ENCODE measurements at places on chromosomes 6 and 20.

- DNase-seq, result no peak
Measured at GRCh38 chr20:42098418-42098817, 480.2 kb upstream of the CHD6 start.

DNA sequence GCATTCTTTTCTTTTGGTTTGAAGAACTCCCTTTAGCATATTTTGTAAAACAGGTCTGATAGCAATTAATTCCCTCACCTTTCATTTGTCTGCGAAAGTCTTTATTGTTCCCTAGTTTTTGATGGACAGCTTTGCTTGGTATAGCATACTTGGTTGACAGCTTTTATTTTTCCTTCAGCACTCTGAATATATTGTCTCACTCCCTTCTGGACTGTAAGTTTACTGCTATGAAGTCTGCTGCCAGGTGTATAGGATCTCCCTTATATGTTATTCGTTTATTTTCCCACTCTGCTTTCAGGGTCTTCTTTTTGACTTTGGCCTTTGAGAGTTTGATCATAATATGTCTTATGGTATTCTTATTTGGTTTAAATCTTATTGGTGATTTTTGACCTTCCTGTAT lies 47.7 kb upstream of the SNAP91 start:
- no peak for DNase-seq

GRCh38 chr6:148689168-148689567 lies 57.7 kb upstream of the UST start:
- no peak for DNase-seq

GRCh38 chr20:38023181-38024001 lies 9.9 kb downstream of the TTI1 start:
- no peak for DNase-seq

DNA sequence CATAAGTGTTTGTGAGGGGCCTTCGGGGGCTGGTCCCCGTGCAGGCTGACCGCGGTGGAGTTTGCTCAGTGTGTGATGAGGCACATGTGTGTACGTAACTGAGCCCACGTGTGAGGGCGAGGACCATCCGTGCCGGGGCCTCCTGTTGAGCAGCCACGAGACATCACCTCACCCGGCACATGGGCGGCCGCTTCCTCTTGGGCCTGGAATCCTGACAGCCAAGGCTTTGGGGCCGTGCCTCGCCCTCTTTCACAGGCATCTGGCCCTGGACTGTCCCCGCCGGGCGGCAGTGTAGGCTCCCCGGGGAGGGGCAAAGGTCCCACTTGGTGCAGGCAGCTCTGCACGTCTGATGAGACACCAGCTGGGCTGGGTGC lies 202.3 kb downstream of the DLL1 start:
- DNase-seq, result no peak

DNA sequence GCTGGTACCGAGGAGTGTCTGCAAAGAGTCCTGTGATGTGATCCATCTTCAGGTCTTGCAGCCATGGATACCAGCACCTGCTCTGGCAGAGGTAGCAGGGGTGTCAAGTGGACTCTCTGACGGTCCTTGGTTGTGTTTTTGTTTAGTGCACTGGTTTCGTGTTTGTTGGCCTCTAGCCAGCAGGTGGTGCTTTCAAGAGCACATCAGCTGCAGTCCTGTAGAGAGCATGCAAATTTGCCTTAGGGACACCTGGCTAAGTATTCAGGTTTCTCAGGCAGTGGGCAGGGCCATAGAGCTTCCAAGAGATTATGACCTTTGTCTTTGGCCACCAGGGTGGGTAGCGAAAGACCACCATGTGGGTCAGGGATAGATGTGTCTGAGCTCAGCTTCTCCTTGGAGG lies 14.5 kb upstream of the RGS17 start:
- no peak for DNase-seq

- DNase-seq, result no peak
Measured at GRCh38 chr20:57809661-57810172, 99.9 kb upstream of the PMEPA1 start.

DNA sequence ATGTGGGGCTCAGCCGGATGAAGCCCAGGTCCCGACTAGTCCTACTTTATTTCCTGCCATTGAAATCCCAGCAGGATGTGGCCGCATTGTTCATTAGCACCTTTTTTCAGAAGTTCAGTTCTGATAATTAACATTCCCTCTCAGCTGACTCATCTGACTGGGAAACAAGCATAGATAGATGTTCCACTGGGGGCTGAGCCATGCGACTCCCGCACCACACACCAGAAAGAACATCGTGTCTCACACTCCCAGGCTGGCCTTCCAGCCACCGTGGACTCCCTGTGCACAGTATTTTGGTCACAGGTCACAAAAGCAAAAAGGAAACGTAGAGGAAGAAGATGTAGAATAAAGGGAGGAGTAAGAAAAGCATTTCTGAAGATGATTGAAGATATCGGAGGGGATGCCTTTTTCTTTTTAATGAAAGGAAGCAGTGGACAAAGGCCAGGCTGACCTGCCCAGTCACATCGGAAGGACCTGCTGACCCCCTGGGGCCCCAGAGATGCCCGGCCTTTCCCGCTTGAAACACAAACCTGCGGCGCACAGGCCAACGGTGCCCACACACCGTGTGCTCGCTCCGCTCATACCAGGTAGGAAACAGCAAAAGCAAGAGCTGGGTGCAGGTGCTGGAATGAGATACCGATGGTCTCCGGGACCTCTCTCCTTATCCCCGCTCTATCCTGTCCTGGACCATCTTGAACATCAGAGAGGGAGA lies 11.8 kb downstream of the RPS6KA2 start:
- DNase-seq, result no peak

DNA sequence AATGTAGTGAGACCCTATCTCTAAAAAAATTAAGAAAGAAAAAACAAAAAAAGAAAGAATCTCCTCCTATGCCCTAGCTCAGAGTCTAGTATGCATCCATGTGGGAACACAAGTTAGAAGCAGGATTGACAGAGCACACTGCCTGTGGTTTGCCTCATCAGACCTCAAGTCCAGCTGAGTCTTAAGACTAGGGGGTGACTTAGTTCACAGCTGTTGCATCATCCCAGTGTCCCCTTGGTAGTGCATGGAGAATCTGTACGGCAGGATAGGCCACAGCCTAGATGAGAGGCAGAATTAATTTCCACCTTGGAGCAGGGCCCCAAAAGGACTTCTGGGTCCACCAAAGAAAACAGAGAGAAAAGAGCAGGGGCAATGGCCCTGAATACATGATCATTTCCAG lies 13.7 kb downstream of the PNPLA1 start:
- DNase-seq, result no peak

- no peak for DNase-seq
Measured at GRCh38 chr20:38875175-38875993, 50.8 kb upstream of the FAM83D start.

- no peak for DNase-seq
Measured at GRCh38 chr6:167736486-167737204, 90.1 kb upstream of the AFDN start.

GRCh38 chr6:130396722-130397121 lies 30.9 kb downstream of the TMEM200A start:
- DNase-seq, result no peak

GRCh38 chr6:4805553-4806336 lies 29.5 kb downstream of the CDYL start:
- no peak for DNase-seq

DNA sequence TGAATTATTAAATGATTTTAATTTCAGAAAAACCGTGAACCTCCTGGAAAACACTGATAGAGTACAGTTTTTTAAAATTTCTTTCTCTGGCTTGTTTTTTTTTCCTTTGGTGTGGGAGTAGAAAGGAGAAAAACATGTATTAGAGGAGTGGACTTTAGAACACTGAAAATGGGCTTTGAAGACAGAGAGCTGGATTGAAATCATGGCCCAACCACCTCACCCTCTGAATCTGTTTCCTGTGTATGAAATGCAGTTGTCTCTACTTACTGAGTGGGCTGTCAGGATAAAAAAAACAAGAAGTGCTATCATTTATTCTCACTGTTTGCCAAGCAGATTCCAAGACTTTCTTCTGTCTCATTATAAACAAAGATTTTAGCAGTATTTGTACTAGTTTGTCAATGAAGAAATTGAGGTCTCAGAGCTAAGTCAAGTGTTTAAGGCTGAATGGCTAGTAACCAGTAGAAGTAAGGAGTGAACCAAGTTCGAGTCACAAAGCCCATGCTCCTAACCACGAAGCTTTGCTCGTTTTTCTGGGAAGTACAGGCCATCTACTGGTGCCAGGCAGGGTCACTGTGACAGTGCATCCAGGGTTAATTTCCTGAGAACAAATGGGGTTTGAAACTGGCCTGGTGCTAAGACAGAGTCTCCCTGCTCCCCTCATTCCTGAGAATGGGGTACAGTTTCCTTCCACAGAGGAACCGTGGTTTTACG lies 256.4 kb downstream of the TMEM242 start:
- DNase-seq, result no peak

- no peak for DNase-seq
Measured at GRCh38 chr6:53582963-53583362, 38.1 kb upstream of the GCLC start.

DNA sequence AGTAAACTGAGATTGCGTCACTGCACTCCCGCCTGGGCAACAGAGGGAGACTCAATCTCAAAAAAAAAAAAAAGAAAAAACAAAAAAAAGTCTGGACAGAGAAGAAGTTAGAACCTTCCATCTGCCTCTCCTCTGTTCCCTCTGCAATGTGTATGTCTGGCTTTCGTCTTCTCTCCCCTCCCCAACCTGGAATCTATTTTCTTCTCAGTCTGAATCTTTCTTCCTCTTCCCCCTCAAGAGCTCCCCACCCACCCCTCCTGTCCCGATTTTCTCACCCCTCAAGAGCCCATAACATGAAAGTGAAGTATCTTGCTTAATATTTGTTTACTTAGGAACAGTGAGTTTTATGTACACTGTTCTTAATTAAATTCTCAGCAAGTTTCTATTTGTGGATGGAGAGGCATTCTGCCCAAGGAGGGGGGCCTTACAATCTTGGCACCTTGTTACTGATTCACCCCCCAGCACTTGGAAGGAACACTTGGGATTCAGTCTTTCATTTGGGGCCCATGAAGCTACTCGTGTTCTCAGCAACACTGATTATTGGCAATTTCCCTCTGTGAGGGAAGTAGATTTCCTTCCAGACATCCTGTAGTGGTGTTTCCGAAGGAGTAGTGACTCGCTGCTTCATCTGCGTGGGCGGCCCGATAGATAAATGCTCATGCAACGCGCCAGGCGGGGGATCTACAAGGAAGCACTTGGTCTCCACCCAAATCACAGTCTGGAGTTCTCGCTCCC lies 69.3 kb upstream of the SRSF6 start:
- no peak for DNase-seq

GRCh38 chr6:64411226-64411625 lies 775.6 kb downstream of the PHF3 start:
- no peak for DNase-seq

DNA sequence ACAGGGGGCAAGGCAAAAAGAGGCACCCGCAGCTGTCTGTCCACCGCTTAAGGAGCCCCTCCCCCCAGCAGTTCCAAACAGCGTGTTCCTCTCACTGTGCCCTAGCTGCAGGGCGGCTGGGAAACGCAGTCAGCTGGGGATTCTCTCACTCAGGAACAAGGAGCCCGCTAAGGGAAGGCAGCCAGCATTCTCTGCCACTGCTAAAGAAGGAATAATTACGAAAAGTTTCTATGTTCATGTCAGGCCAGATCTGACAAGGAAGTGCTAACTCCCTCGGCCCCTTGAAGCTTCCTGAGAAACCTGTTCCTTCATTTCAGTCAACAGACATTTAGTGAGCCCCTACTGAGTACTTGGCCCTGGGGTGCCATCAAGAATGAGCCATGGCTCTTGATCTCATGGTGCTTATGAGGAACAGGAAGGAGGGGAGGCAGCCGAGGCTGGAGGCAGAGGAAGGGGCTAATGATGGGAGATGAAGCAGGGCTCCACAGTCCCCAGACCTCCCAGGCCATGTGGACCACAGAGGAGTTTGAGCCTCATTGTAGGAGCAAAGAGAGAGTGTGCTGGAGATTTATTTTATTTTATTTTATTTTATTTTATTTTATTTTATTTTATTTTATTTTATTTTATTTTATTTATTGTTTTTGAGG lies 101.7 kb upstream of the PMEPA1 start:
- DNase-seq, result no peak

DNA sequence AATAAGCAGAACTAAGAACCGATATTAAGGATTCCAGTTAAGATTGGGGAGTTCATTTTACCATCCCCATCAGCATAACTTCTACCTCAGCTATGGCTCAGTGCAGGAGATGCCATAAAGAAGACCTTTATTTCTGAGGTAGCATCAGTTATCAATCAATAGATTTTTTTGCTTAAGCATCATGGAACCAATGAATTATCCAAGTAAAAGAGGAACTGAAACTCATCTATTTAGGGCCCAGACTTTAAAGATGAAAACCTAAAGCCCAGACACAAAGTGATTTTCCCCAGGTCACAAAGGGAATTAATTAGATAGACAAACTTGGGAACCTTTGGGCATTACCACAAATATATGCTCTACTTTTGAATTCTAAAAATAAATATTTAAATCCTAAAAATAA lies 59.2 kb upstream of the TINAG start:
- DNase-seq, result no peak

DNA sequence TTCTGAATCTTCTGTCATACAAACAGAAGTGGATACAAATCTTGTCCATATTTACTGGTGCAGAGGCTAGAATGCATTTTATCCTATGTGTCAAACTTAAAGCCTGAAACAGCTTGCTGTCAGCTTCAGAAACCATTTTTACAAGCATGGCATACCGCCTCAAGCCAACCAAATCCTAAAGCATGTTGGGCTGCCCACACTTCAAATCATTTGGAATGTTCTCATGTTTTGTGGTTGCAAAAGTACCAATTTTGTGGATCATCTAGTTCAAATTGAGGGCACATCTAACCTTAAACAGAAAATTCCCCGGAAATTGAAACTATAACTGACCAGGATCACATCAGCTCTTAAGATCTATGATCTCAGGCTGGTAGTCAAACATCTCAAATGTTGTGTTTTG lies 3.2 kb downstream of the GPR63 start:
- no peak for DNase-seq

- no peak for DNase-seq
Measured at GRCh38 chr20:57573894-57574293, 13.0 kb downstream of the PCK1 start.

DNA sequence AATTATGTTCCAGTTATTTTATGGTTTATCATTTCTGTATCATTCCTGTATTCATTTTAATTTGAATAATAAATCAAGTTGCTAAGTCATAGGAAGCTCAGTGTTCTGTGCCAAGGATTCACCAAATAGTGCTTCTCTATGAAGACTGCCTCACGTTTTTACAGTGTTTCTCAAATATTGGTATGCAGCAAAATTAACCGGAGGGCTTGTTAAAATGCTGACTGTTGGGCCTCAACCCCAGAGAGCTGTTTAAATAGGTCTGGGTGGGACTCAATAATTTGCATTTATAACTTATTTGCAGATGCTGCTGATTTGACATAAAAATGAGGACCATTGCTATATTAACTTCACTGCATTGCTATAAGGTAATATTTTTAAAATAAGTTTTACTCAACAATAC lies 166.7 kb downstream of the TINAG start:
- no peak for DNase-seq

GRCh38 chr20:18666803-18667415 lies 79.1 kb downstream of the DTD1 start:
- DNase-seq, result no peak

DNA sequence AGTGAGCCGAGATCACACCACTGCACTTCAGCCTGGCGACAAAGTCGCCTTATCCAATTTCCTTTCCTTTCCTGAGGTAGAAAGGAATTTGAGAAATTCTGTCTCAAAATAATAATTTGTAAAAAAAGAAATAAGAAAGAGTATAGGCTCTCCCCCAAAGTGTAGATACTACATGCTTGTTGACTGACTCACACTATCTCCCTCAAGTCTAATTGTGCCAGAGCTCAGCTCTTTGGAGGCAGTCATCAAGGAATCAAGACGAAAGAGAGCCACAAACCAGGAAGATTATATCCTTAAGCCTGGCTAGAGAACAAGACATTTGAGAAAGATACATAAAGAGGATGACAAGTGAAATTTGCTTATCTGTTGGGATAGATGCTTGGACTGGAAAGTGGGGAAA lies 3.7 kb upstream of the FKBPL start:
- no peak for DNase-seq

Measured in stimulated activated CD4-positive, alpha-beta T cell treated with anti-CD3 and anti-CD28 coated beads, Interleukin-15, amount 100 ng/mL, for 48 hours (primary cell).